ENCODE measurements at places on chromosomes 16 and 17.

GRCh38 chr16:56198006-56198754 is 6.9 kb downstream of the GNAO1 start:
- no peak for DNase-seq

- DNase-seq, result no peak
These were observed 173.8 kb upstream of the RPH3AL start for GRCh38 chr17:526425-526824.

GRCh38 chr17:81231766-81232581 is 6.9 kb downstream of the TEPSIN start:
- DNase-seq, result no peak

DNA sequence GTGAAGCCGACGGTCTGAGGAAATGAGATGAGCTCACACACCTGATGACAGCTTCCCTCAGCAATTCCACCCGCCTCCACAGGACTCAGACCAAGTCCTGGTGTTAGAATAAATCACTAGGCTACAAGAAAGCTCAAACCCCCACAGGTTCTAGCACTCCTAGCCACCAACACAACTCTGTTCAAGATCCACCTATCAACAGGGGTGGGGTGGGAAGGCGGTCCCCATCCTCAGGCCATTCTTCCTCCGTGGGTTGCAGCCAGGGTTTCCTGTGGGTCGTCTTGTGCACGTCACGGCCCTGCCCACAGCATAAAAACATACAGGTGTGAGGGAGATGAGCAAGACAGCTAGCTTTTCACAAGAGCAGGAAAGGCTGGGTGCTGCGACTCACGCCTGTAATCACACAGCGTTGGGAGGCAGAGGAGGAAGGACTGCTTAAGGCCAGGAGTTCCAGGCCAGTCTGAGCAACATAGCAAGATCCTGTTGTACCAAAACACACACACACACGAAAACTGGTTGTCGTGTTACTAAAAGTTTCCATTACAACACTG is 81.1 kb downstream of the ANKRD11 start:
- peak; percentile 30 for DNase-seq

- DNase-seq, result no peak
These were observed 25.1 kb downstream of the CASKIN2 start for GRCh38 chr17:75490173-75490743.

- DNase-seq, result no peak
These were observed 83.2 kb downstream of the C16orf78 start for GRCh38 chr16:49456763-49457162.

- DNase-seq, result no peak
These were observed 21.3 kb downstream of the ZNF423 start for GRCh38 chr16:49834531-49835151.

GRCh38 chr17:56697190-56697589 is 103.7 kb downstream of the NOG start:
- no peak for DNase-seq

DNA sequence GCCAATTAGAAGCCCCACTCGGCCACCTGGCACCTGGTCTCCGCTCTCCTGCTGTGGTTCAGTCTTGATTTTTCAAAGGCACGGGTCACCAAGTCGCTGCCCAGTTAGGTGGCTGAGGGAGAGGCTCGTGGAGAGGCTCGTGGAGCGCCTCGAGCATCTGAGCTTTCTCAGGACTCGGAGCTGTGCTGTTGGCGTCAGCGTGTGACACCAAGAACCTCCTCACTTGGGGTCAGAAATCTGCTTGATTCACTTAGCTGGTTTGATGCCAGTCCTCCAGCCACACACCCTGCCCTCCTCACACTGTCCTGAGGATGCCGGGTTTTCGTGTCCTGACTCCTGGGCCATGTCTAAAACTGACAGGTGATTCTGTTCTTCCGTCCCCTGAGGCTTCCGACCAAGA is 82.6 kb downstream of the SOCS1 start:
- DNase-seq, result no peak

DNA sequence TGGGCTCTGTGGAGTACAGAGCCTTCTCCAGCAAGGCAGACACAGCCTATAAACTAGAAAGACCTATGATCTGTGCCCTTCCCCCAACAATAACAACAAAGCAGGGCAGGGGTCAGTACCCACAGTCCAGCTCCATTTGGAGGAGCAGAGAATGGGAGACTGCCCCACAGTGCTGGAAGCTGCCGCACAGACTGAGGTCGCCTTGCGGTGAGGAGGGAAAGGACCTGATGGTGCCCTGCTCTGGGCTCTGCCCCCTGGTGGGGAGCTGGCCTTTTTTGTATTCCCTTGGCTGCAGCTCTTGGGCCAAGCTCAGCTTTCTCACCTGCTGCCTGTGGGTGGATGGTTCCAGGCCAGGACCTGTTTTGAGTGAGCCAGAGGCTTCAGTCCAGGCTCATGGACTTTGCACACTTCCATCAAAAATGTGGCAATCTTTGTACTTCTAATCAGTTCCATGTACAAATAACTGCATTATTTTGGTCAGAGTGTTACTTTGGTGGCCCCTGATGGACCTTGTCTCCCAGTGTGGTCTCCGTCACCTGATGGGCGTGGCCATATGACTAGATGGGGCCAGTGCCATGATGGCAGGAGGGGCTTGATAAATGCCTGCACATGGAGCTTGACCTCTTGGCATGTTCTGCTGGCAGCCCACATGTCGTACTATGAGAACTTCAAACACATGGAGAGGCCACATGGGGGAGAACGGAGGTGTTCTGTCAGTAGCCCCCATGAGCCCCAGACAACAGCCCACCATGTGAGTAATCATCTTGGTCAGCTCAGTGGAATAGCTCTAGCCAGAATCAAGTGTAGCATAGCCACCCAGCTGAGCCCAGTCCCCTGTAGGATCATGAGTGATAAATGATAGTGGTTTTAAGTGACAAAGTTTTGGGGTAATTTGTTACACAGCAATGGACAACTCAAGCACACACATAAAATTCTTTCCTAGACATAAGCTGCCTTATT is 24.2 kb downstream of the B9D1 start:
- peak; percentile 39 for DNase-seq
